ENCODE measurements at places on chromosomes 5 and 9. TPM values are rescaled to one million over a fixed set of nuclear protein-coding genes. Genes with fewer than 3 reads are reported as not detected.

DNA sequence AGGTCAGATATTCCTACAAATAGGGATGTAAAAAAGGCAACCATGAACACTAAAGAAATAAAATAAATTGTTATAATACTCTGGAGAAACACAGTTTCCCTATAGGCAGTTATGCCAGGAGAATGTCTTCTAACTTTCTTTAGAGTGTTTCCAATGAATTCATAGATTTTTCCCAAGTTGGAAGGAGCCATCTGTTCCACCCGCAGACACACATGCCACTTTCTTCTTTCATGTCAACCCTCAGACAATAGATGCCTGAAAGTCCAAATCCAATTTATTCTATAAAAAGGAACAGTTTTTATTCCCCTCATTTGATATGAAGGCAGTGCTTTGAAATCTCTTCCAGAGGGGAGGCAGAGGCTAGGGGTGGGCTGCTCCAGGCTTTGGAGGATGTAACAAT, 418.1 kb downstream of the ACTL7B start:
- no peaks in the 10 kb centered on the region for H3K27me3 ChIP-seq
- peaks cover 48% of the 10 kb centered on the region for H3K4me1 ChIP-seq
- H3K4me3 ChIP-seq: no peak overlapping the region
- no peak overlapping the region for H3K27ac ChIP-seq
- DNase-seq: no peak

DNA sequence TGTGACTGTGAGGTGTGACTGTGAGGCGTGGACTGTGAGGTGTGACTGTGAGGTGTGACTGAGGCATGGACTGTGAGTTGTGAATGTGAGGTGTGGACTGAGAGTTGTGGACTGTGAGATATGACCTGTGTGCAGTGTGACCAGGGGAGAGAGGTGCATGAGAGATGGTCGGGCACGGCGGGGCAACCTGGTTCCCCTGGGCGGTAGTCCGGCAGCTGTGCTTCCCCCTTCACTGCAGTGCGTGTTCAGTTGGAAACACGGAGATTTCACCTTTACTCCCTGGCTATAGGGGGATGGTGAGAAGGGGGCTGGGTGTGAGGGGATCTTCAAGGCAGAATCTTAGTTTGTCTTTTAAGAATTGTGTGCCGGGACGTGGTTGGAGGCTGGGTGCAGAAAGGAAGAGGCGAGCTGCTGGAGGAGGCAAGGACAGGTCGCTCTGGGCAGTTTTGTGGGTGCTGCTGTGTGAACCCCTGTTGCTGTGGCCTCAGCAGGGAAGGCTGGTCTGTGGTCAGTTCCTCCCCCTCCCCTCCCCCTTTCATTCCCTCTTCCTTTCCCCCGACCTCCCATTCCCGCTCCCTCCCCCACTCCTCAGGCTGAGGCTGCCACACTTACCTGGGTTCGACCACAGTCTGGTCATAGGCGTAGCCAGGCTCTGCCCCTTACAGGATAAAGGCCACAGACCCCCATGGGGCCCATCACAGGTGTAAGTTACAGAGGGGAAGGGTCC, 39.3 kb downstream of the CEP72 start:
- H3K27ac ChIP-seq: no peak overlapping the region
- H3K4me3 ChIP-seq: no peak overlapping the region
- DNase-seq: no peak
- H3K36me3 ChIP-seq: peaks cover 2% of the 10 kb centered on the region

DNA sequence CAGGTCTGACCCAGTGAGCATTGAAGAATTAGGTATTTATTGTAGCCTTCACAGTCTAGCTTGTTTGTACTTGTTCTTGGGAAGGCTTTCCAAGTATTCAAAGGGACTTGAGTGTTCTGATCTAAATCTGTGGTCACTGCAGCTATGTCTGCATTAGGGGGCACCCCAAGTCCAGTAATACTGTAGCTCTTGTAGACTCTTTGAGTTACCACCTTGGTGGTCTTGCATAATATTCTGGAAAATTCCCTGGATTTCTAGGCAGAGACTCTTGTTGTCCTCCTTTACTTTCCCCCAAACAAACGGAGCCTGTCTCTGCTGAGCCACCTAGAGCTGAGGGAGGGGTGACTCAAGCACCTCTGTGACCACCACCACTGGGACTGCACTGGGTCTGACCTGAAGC, 149.5 kb upstream of the DHFR start:
- no peaks in the 10 kb centered on the region for H3K4me1 ChIP-seq
- peaks cover 30% of the 10 kb centered on the region for H3K36me3 ChIP-seq
- no peaks in the 10 kb centered on the region for H3K27me3 ChIP-seq
- no peak overlapping the region for H3K27ac ChIP-seq
- no peak for DNase-seq
- H3K4me3 ChIP-seq: no peak overlapping the region

DNA sequence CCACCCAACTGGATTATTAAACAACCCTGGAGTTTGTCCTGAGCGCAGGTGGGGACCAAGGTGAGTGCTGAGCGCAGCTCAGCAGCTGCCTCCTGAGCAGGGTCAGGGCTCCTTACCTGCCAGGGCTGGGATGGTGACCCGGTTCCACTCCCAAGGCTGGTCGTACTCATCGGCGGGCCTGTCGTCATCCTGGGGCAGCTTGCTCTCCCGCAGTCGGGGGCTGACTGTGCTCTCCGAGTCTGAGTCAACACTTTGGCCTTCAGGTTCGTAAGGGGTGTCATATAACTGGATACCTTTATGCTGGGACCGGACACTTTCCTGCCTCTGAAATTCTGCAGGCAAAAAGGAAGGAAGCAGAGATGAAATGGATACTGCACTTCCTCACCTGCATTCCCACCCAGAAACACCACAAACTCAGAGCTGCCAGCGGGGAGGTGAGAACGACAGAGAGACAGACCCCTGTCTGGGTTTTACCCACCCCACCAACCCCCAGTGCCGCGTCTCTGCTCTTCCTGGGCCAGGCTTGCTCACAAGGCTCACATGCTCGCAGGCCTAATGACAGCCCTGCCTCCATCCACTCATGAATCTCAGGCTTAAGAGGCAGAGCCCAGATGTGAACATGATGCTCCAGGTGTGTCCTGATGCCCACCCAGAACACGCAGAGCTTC, 70.7 kb upstream of the SLC25A51 start:
- no peak for DNase-seq
- no peak overlapping the region for H3K27ac ChIP-seq
- H3K4me3 ChIP-seq: no peak overlapping the region
- H3K4me1 ChIP-seq: peaks cover 15% of the 10 kb centered on the region

DNA sequence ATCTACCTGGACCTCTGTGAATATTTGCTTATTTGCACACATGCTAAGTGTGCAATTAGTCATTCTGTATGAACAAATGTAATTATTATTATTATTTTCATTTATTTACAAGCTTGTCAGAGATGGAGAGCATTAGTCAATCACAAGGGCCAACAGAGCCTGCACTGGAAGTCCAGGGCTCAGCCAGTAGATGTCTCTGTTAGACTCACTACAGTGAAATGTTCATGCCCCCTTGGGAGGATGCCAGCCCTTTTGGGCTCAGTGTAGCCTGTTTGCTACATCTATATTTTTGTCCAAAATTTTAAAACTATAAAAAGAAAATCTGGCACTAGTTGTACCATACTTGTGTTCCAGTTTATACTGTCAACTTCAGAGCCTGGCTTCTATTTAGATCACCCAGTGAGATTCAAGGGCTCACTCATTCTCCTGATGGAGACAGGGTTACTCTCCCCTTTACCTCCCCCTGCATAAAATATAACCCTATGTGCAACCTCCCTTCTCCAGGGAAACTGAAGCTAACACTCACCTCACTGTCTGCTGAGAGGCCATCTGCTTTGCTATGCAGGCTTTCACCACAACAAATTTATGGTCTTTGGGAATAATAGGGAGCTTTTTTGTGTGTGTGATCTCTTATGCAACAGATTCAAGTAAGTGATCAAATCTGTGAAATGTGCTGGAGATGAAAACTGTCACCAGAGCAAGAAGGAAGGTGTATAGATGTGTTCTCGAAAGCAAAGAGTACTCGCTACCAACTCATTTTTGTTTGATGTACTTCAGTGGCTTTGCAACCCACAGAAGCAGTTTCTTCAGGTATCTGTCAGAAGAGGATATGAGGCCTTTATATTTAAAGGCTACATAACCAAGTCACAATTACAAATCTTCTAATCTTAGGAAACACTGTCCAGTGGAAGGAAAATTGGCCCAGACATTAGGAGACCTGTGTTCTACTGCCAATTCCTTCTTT, 99.9 kb upstream of the TLE4 start:
- no peak overlapping the region for H3K27ac ChIP-seq
- peak; percentile 84 for DNase-seq
- H3K4me1 ChIP-seq: peaks cover 4% of the 10 kb centered on the region
- no peaks in the 10 kb centered on the region for H3K27me3 ChIP-seq
- no peak overlapping the region for H3K4me3 ChIP-seq
- no peaks in the 10 kb centered on the region for H3K36me3 ChIP-seq

GRCh38 chr9:98127226-98127625, 8.2 kb upstream of the TRIM14 start:
- H3K4me1 ChIP-seq: no peaks in the 10 kb centered on the region
- no peak overlapping the region for H3K27ac ChIP-seq
- H3K36me3 ChIP-seq: no peaks in the 10 kb centered on the region

GRCh38 chr5:148477429-148477828, 93.7 kb downstream of the FBXO38 start:
- DNase-seq: no peak
- H3K4me1 ChIP-seq: peaks cover 3% of the 10 kb centered on the region
- no peak overlapping the region for H3K4me3 ChIP-seq
- no peaks in the 10 kb centered on the region for H3K36me3 ChIP-seq
- no peak overlapping the region for H3K27ac ChIP-seq

DNA sequence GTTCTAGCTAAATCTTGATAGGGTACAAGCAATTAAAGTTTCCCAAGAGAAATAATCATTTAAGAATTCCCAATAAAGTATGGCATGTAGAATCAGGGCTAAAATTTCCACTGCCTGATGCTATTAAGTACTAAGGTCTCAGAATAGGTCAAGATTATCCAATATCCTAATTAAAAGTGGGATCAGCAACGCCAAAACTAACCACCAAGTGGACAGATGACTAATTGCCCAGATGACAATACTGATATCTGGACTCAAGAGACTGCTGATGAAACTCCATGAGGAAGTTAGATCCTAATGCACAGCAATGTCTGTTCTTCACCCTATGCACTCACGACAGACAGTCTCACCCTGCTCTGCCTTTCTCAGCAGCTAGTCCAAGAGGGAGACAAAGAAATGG, 14.3 kb downstream of the DEPDC1B start:
- no peaks in the 10 kb centered on the region for H3K27me3 ChIP-seq
- no peaks in the 10 kb centered on the region for H3K36me3 ChIP-seq
- H3K4me1 ChIP-seq: no peaks in the 10 kb centered on the region
- no peak for DNase-seq
- no peak overlapping the region for H3K27ac ChIP-seq
- no peak overlapping the region for H3K4me3 ChIP-seq

DNA sequence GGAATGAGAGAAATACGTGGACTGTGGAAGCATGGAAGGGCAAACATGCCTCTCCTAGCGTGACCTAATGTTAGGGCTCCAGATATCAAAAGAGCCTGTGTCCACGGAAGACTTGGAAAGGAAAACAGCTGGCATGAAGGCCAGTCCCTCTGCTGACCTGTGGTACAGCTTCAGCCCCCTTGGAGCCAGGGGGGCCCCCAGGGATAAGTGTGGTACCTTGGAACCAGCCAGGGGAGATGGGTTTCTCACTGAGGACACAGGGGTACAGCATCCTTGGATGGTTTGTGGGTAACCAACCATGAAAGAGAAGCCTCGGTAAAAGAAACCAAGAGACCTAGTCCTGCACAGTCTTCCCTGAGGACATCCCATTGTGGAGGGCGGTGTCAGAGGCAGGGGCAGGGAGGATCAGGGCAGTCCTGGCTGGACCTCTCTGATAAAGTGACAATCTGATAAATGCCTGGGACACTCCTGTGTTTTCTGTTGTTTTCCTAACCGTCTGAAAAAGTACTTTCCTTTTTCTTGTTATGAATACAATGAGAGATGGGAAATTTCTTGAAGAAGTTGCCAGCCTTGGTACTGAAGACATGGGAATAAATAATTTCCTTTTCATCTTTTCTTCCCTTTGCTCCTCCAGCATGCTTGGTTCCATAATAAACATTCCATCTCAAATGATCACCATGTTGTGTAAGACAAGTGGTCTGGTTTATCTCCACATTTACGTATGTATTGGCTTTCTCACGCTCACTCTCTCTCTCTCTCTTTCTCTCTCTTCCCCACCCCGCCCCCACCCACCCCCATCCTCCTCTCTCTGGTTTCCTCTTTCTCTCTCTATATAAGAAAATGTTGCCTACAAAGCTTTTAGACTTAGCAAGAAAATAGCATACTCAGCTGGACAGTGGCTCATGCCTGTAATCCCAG, 102.1 kb downstream of the SUSD1 start:
- H3K27me3 ChIP-seq: no peaks in the 10 kb centered on the region
- H3K36me3 ChIP-seq: peaks cover 4% of the 10 kb centered on the region
- peaks cover 28% of the 10 kb centered on the region for H3K4me1 ChIP-seq
- no peak overlapping the region for H3K4me3 ChIP-seq
- DNase-seq: no peak
- peak overlapping the region; percentile 87 for H3K27ac ChIP-seq

DNA sequence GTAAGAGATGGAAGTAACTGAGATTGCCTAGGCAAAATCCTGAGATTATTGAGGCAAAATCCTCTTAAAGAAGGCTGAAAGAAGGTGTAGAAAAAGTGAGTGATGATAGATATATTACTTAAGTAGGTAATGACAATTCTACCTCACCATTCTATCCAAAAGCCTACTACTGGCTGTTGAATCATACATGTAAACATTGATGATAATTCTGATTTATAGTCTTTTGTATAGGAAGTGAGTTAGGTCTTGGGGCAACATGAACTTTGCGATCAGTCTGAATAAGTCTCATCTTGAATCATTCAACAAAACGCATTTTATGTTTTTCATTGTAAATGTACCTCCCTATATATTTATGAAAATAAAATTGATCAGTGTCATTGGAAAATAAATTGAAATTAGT, 99.6 kb downstream of the PARP8 start:
- peaks cover 11% of the 10 kb centered on the region for H3K36me3 ChIP-seq
- DNase-seq: no peak
- H3K27me3 ChIP-seq: no peaks in the 10 kb centered on the region
- H3K27ac ChIP-seq: no peak overlapping the region

- no peak overlapping the region for H3K4me3 ChIP-seq
- DNase-seq: no peak
- no peak overlapping the region for H3K27ac ChIP-seq
- H3K4me1 ChIP-seq: peaks cover 33% of the 10 kb centered on the region
Observed at GRCh38 chr9:116685166-116685565, 1.9 kb upstream of the TRIM32 start.

TAL2 gene
- total RNA-seq: not detected

DNA sequence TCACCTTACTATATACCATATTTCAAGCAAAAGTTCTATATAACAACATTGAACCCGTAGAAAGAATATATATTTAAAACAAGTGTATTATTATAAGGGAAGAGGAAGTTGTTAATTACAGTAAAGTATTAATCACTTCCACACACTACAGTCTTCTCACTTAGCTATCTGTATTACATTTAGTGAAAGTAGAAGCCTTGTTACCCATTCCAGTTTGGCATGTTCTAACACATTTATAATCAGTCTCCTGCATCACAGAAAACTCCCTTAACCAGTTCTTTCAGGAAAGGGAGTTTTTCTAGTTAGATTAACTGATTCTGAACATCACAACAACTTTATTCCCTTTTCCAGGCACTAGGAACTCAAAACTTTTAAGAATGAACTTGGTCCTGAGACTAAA, 6.9 kb downstream of the RAB14 start:
- H3K27me3 ChIP-seq: no peaks in the 10 kb centered on the region
- DNase-seq: no peak
- H3K4me1 ChIP-seq: peaks cover 80% of the 10 kb centered on the region
- no peak overlapping the region for H3K4me3 ChIP-seq
- no peak overlapping the region for H3K27ac ChIP-seq

TRIM36 gene
- total RNA-seq: 11.1 TPM

IRX1 gene
- 11.8 TPM for total RNA-seq
